ENCODE measurements at places on chromosomes 2 and 18.
A peak's percentile ranks its signal among the peaks of the same experiment; 100 is the strongest.

GRCh38 chr2:181998891-181999654, 13.4 kb downstream of the PPP1R1C start:
- no peak for DNase-seq

DNA sequence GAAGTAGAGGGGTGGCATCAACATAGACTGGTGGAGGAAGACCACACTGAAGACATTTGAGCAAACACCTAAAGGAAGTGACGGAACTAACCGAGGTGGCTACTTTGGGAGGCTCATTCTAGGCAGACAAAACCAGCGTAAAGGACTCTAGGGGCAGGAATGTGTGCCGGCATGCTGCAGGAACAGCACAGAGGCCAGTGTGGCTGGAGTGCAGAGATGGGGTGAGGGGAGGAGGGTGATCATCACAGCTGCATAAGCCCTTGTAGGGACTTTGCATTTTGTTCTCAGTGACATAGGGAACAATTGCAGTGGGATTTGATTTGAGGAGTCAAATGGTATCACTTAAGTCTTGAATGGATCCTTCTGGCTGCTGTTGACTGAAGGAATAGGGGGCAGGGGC, 253.5 kb downstream of the NCKAP5 start:
- DNase-seq = no peak

GRCh38 chr2:189328848-189329245, 112.4 kb upstream of the WDR75 start:
- DNase-seq = no peak

DNA sequence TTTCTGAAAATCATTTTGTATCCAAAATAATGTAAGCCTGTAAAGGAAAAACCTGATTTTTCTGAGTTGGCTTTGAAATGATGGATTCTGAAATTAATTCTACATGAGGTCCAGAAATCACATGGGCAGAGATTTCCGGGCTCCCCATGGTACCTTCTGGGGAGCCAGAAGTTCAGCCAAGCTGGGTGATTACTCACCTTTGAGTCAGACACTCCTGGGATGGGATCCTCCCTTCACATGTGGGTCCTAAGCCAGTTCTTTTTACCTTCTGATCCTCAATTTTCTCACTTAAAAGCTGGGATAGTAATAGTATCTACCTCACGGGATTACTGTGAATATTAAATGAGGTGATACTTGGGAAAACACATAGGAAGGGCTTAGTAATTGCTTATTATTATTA, 179.8 kb upstream of the EPAS1 start:
- no peak for DNase-seq

GRCh38 chr2:156663757-156664409, 227.7 kb downstream of the GPD2 start:
- no peak for DNase-seq

- peak; percentile 100 for DNase-seq
Observed at GRCh38 chr18:32092422-32093101, 888 bp downstream of the RNF138 start.

DNA sequence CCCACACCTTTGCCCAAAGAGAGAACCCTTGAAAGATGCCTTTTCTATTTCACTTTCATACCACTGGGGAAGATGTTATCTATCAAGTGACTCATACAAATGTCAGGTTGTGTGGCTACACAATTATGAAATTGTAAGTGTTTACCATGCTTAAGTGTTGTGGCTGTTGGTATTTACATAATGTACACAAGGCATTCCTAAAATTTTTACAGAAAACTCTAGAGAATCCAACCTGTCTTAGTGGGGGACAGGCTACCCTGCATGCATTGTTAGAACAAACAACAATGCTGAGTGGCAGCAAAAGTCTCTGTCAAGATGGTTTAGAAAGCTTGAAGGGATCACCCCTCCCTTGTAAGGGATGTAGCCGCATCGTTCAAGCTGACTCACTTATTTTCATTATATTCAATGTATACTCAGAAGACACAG, 5.5 kb upstream of the MGAT4A start:
- no peak for DNase-seq

GRCh38 chr2:48715042-48715899, 40.3 kb downstream of the LHCGR start:
- DNase-seq = no peak

DNA sequence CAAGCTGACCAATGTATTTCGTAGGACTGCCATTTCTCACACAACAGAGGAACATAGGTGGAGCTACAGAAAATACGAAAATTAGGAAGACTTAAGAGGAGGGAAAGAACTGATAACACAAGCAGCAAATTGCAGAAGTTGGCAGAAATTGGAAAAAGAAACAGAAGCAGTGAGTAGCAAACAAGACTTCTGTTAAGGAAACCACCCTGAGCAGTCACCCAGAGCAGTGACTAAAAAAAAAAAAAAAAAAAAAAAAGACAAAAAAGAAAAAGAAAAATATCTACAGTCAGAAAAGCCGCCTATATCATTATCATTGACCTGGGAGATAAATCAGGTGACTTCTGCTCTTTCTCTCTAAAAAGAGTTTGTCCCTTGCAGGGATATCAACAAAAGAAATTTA, 21.4 kb downstream of the STK17B start:
- no peak for DNase-seq

GRCh38 chr2:185179743-185180142, 558.9 kb upstream of the FSIP2 start:
- no peak for DNase-seq

GRCh38 chr2:3021720-3022119, 355.9 kb downstream of the EIPR1 start:
- DNase-seq = no peak

GRCh38 chr2:136919682-136920081, 154.3 kb downstream of the THSD7B start:
- DNase-seq = no peak

DNA sequence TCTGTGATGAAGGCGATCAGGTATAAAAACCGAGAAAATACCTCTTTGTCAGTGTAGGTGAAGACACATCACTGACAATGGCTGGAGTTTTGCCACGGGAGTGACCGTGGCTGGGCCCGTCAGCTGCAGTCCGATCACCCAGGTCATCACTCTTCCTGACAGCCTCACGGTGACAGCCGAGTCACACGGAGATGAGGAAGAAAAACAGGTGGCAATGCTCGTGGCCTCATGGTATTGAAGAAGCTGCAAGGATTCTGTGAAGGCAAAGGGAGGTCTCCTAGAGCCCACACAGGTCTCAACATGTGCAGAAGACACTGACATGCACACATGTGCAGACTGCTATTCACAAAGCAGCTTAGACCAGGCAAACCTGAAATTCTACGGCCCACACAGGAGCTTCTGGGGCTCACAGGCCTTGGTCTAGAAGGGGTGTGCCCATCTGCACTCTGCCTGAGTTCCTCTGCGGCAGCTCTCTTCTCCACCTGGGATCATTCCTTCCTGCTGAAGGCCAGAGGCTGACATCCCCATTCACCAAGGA, 7.4 kb downstream of the COPS9 start:
- no peak for DNase-seq

GRCh38 chr18:45328296-45328695, 287.0 kb upstream of the SLC14A2 start:
- DNase-seq = no peak

DNA sequence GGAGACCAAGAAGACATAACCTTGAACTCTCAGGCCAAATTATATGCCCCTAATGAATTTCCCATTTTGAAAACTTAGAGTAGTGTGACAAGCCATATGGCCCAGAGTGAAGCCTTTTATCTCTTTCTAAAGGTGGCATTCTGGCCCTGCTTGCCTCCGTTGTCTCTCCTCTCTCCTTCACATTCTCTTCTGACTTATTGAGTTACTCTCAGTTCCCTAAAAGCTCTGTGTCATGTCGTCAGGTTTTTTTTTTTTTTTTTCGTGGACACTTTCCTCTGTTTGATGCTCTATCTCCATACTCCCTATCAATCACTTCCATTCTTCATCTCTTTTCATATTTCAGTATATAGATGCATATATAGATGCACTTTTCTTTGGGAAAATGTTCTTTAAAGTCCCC, 128.1 kb upstream of the RPRM start:
- DNase-seq = no peak

DNA sequence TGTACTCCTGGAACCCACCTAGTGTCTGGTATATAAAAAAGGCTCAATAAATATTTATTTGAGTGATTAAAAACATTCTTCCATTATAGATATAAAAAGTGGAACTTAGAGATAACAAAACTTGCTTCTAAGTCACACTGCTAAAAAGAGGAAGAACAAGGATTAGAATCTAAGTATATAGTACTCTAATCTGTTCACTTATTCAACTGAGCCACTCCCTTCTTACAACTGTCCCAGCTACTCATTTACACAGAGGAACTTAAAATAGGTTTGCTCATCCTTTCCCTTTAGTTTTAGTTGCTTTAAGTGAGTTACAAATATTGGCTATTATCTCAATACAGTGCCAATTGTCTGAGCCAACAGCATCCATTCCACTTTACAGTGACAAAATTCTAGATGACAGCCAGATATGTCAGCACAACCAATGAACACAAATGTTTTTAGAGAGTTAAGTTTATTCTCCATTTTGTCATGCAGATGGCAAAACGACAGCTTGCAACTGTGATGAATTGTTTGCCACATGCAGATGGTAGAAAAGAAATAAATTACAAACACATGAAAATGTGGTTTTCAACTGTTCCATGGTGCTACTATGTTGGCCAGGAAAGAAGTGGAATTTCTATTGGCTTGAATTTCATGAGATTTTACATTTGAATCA, 280.7 kb upstream of the ZC3H15 start:
- DNase-seq = no peak

GRCh38 chr2:25304321-25304720, 37.4 kb downstream of the DNMT3A start:
- no peak for DNase-seq

GRCh38 chr2:229703909-229704630, 10.3 kb downstream of the DNER start:
- no peak for DNase-seq

DNA sequence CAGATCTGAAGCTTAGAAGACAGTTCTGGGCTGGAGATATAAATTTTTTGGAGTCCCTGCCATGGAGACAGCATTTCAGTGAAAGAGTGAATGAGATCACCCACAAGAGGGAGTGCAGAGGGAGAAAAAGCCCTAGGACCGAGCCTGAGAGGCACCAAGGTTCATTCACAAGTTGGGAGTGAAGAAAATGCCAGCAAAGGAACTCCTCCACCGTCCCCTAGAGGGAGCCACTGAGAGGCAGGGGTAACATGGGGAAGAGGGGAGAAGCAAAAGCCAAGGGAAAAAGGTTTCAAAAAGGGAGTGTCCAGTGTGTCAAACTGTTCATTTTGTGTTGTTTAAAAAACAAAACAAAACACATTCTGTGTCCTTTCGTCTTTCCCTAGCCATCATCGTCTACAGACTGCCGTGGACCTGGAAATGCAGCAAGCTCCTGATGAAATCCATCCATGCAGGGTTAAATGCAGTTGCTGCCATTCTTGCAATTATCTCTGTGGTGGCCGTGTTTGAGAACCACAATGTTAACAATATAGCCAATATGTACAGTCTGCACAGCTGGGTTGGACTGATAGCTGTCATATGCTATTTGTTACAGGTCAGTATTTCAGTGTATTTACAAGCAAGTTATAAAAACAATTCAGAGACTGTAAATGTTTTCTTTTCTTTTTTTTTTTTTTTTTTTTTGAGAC, 19.1 kb downstream of the CYBRD1 start:
- no peak for DNase-seq

DNA sequence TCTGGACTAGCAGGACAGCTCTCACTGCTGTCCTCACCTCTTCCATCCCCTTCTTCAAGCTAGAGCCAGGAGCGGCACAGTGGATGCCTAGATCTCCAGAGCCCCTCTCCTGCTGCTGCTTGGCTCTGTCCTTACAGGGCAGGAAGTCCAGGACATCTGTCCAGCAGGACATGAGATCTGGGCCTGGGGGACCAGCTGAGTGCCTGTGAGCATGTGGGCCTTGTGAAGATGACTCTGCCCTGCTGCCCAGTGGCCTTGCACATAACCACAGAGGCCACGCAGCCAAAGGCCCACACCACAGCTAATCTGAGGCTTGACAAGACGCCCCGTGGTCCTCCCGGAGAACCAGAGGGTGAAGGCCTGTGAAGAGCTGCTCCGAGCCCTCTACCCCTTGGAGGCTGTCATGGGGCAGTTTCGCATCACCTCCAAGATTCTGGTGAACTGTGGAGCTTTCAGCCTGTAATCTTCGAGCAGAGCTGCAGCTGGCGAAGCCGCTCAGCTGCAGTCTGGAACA, 516.7 kb upstream of the HS6ST1 start:
- DNase-seq = no peak

DNA sequence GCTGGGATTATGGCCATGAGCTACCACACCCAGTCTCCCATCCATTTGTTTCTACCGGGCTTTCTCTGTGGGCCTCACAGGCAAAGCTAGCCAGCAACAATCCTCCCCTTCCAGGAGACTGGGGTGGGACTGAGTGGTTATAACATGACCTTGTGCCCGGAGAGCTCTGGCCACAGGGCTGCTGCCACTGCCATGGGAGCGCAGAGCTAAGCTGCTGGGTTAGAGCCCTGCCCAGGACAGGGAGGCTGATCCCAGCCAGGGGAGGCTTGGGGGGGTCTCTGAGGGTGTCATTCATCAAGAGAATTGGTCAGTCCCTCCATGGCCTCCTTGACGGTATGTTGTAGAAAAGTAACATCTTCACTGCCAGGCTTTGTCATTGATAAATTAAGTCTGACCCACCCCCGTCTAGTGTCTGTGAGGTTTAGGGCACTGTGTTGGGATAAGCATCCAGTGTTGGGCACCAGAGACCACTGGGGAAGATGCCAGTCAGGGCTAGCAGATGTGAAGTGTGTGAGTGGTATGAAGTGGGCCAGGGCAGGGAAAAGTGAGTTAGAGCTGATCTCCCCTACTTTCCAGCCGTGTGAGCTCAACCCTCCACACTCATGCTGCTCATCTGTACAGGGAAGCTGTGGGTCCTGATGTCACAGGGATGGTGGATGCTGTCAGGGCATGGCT, 368.4 kb upstream of the HS6ST1 start:
- no peak for DNase-seq

GRCh38 chr18:48324651-48325050, 84.5 kb downstream of the ZBTB7C start:
- DNase-seq = no peak

DNA sequence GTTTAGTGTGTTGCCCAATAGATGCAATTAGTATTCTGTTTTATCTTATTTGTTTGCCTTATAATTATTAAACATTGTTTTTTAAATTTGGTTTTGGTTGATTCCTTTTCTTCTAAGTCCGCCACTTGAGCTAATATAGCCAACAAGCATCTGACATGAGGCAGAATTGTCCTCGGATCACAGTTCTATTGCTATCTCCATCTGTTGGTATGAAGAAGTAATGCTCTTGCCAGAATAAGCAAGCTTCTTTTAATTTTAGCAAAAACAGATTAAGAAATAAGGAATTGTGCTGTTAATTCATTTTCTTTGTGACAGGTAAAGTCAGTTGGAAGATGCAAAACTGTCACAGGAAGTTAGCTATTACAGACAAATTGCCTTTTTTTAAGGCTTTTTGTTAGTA, 54.3 kb downstream of the R3HDM1 start:
- DNase-seq = no peak

GRCh38 chr2:221569871-221570270, 2.2 kb downstream of the EPHA4 start:
- DNase-seq = no peak
